SW 1271 (cell line): ENCODE measurements at places on chromosomes 2 and 18.

DNA sequence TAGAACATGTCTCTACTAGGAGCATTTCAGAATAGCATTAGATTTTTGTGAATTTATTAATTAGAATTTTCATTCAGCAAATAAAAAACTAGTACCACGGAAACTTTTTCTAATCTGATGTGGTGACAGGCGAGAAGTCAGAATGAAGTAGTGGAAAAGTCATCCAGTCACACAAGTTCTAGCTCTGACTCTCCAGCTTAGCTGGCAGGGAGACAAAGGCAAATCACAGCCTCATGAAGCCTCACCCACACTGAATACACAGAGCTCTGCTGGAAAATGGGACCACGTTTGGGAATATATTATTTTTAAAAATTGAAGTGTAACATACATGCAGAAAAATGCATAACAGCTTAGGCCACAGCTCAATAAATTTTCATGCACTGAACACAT lies 86.1 kb downstream of the L3MBTL4 start:
- no peak for DNase-seq

GRCh38 chr18:62550746-62551145 lies 27.9 kb downstream of the ZCCHC2 start:
- no peak for DNase-seq

- no peak for DNase-seq
Observed at GRCh38 chr2:39145906-39146421, 25.1 kb upstream of the SOS1 start.

- peak; percentile 47 for DNase-seq
Observed at GRCh38 chr18:27005589-27005988, 140.1 kb upstream of the AQP4 start.

DNA sequence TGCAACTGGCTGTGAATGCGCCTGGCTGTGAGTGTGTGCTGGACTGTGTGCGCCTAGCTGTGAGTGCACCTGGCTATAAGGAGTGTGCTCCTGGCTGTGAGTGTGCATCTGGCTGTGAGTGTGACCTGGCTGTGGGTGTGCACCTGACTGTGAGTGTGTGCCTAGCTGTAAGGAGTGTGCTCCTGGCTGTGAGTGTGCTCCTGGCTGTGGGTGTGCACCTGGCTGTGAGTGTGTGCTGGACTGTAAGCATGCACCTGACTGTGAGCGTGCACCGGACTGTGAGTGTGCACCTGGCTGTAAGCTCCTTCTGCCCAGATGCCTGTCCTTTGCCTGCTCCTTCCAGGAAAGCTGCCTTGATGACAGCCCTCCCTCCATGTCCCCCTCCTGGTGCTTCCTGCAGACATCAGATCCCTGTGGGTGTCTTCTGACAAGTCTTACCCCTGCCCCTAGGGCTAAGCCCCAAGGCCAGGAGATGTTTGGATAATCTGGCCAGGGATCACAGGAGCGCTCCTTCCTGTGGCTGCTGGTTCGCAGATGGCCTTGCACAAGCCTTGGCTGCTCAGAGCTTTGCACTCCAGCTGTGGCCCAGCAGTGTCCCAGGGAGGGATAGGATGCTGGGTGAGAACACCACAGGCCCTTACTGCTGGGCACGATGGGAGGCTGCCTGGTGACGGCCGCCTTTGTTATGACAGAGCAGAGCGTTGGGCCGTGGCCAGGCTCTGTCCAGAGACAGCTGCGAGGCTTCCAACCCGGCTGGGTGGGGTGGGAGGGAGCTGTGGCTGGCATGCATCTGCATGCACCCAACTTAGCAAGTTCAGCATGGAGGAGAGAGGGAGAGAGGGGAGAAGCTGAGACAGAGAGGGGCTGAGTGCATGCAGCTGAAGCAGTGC lies 89.9 kb downstream of the GLI2 start:
- no peak for DNase-seq

- DNase-seq = no peak
Observed at GRCh38 chr2:158255257-158255656, 153.6 kb downstream of the UPP2 start.

DNA sequence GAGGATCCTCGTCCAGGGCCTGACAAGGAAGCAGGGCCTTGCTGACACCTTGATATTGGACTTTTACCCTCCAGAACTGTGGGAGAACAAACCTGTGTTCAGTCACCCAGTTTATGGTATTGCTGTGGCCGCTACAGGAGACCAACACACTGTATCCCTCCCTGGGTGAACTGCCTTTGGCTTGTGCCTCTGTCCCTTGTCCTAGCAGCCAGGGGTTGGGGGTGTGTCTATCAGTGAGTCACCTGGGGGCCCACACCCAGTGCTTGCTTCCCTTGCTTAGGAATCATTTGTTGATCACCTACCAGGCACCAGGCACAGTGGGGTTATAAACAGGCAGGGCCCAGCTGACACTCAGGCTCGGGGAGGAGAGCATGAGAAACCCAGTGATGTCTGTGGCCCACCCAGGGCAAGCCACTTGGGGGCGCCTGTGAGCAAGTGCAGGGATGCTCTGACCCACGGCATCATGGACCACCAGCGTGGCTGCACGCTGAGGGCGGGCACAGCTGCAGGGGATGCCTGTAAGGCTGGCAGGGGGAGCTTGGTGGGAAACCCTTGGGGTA lies 17.1 kb downstream of the TMEM185B start:
- DNase-seq = no peak

DNA sequence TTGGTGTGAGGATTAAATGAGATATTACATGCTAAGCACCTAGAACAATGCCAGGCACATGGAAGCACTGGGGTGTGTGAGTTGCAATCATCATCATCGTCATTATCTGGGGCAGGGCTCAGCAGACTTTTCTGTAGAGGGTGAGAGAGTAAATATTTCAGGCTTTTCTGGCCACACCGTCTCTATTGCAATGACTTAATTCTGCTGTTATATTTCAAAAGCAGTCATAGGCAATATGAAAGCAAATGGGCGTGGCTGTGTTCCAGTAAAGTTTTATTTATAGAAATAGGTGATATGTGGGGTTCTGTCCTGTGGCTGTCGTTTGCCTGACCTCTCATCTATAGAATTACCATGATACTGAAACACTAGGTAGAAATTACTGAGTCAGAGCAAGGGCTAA lies 60.6 kb downstream of the IL1R2 start:
- DNase-seq = no peak

- DNase-seq = no peak
Observed at GRCh38 chr18:79529991-79530390, 134.3 kb downstream of the NFATC1 start.

GRCh38 chr2:9477914-9478313 lies 3.6 kb downstream of the IAH1 start:
- no peak for DNase-seq

- DNase-seq = no peak
Observed at GRCh38 chr2:28356095-28356911, 36.4 kb upstream of the FOSL2 start.

DNA sequence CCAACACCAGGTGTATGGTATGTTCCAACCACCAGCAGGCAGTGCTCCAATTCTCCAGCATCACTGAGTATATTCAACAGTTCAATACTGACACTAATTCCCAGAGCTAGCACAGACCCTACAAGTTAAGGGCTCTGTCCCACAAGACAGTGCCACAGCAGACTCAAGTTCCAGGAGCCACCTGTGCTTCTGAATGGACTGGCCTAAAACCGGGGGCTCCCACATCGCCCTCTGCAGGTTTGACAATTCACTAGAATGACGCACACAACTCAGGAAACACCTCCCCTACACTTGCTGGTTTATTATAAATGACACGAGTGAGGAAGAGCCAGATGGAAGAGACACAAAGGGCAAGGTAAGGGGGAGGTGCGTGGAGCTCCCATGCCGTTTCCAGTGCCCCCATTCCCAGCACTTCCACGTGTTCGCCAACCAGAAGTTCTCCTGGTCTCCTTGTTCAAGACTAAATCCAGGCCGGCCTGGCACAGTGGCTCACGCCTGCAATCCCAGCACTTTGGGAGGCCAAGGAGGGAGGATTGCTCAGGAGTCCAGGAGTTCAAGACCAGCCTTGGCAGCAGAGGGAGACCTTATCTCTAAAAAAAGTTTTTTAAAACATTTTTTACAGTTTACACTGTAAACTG lies 12.2 kb upstream of the ATP6V1B1 start:
- DNase-seq = no peak

DNA sequence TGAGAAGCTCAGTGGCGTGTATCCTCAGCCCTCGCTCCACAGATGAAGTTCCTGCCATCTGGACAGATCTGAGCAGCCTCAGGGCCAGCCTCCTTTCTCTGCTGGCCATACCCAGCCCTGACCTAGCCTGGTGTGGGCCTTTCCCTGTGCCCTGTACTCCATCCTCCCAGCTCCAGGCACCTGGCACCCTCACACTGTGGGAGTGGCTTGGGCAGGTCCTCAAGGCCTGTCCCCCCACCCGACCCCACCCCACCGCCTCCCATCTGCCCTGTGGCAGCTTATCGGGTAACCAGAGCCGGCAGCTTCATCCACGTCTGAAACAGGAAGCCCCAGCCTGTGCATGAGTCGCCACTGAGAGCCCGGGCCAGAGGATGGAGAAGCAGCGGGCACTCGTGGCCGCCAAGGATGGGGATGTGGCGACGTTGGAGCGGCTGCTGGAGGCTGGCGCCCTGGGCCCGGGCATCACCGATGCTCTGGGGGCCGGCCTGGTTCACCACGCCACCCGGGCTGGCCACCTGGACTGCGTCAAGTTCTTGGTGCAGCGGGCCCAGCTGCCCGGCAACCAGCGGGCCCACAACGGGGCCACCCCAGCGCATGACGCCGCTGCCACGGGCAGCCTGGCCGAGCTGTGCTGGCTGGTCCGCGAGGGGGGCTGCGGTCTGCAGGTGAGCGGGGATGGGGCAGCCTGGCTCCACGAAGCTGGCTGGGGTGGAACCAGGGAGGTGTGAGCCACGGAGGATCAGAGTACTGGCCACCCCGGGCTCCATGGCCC lies at the start of gene ESPNL:
Gene ESPNL (plus strand): TSS at position 292 of the 772 bp plus-strand sequence. CDS start 80 bp downstream, at position 372.
- DNase-seq = no peak

GRCh38 chr2:88810488-88810887 lies 119.0 kb downstream of the RPIA start:
- no peak for DNase-seq
